ENCODE measurements at places on chromosomes 5 and 9.

DNA sequence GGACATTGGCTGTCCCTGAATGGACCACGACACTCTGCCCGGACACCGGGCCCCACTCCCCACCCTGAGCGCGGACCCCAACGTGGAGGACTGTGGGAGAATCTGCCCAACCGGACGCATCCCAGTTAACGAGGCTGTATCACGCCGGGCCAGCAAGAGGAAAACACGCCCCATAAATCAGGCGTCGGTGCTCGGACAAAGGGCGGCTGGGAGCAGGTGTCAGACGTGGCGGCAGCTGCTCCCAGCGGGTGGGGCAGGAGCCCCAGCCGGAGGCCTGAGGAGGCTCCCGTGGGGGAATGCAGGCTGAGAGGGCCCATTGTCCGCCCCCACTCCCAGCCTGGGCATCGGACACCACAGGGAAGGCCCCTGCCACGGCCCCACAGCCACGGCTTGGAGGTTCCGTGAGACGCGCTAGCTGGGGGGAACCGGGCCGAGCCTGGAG lies 19.2 kb downstream of the NOTCH1 start:
- no peak for DNase-seq

GRCh38 chr5:72760259-72760658 lies 56.2 kb upstream of the TNPO1 start:
- DNase-seq = no peak

DNA sequence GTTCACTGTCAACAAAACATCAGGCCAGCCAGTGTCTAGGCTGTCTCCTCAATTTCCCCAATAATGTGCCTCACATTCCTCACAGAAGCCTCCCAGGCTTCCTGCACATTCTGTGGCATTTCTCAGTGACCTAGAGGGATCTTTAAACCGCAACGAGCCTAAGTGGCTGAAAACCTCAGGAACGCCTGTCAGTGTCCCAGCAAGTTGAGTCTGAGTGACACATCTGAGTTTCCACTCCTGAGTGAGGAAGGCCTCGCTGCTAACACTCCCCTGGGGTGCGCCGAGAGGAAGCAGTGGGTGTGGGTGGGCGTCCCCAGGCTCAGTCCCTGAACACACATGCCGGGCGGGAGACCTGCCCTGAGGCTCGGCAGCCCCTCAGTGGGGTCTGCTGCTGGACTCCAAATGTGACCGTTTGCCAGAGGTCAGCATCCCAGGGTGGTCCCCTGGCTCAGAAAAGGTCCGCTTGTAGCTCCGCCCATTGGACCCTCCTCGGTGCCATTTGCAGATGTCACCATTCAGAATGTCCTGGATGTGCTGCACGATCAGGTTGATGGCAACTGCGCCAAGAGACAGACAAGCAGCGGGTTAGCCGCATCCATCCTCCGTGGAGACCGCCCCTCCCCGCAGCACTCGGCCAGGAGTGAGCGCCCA lies 6.3 kb downstream of the UCK1 start:
- DNase-seq = no peak

- DNase-seq = no peak
Measured at GRCh38 chr5:10838038-10838437, 77.0 kb upstream of the DAP start.

DNA sequence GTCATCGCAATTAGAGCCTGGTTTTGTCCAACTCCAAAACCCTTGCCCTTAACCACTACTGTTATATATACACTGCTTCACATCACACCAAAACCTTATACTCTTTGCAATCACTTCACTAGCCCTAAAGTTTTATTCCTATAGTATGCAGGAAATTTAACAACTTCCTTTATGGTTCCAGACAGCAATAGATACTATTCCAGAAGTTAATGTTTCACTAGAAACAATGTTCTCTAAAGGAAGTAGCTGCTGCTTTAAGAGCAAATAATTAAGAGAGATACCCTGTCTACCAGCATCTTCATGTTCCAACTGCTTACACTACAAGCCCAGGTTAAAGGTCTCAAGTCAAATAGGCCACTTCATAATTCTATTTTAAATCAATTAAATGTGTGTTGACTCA lies 22.0 kb downstream of the FREM1 start:
- no peak for DNase-seq

Data from HS-5 (cell line).